ENCODE measurements at places on chromosomes 6 and 20.

DNA sequence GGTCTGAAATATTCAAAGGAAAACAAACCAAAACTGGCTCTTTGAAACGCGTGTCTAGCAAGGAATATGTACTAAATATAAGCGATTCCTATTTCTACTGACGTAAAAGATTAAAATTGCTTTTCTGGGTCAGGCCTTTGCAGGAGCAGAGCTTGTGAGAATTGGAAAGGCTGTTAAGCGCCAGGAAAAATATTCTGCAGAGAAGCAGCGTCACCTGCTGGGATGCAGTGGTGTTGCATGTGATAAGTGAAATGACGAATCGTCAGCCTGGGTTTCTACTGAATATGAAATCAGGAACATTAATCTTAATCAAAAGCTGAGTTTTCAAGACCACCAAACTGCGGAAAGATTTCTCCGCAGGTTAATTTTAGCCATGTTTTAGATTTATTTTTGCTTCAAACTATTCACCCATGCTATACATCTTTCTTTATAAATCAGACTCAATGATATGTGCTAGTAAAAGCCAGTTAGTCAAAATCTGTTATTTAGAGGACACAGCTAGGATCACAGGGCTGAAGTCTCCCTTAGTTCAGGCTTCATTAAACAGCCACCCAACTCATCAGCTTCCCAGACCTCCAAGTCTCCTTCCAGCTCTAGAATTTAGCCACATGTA, 67.4 kb downstream of the ALDH8A1 start:
- DNase-seq, result peak; percentile 9

GRCh38 chr6:52415917-52416628, 4.1 kb upstream of the EFHC1 start:
- DNase-seq, result no peak

DNA sequence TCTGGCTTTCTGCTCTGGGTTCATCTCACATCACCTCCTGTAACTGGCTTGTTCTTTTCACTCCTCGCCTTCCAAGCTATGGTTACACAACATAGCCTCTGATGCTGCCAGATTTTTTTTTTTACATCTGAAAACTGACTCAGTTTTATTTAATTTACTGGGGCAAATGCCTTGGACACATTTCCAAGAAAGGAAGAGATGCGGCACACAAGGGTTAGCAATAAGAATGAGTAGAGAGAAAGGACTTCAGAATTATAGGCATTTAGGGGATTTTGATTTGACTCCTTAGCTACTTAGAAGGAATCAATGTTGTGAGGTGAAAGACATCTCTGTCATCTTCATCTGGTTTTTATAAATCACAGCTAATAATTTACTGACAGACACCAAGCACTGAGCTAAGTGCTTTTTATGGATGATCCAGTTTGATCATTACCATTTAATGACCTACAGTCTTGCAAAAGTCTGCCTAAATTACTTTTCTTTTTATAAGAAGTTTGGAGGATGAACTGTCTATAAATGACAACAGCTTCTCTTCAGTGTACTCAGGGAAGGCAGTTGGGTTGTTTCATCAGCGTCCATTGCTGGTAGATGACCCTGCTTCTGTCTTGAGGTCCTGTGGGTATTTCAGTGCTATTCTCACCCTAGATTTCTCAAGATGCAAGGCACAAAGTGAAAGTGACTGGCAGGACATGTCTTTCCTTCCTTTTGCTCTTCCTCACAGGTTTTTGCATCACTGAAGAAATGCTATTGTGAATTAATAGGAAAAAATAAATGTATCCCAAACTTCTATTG, 31.1 kb downstream of the LAMA4 start:
- no peak for DNase-seq

DNA sequence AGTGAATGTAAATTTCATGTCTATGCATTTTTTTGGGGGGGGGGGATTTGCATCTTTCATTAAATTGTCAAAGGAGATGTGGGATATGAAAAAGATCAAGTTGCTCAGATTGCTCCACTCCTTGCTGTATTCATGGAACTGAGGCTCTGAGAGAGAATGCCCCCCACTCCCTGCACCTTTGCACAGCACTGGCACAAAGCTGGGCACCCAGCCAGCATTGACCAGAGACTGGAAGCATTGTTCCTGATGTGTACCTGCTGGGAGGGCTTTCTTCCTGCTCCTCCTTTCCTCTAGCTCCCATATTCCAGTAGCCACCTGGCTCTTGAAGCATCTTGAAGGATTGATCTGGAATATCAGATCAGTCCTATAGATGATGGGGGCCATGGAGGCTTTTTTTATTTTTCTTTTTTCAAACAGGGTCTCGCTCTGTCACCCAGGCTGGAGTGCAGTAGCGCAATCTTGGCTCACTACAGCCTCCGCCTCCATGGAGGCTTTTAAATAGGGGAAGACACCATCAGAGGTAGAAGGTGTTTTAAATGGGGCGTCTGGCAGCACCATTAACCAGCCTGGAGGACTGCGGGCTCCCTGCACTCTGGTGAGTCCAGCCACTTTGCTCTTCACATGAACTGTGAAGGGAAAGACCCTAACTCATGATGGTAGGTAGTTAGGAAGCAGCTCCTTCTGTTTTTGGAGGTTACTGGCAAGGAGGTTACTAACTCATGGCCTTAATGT, 10.9 kb downstream of the DUSP15 start:
- DNase-seq, result no peak

GRCh38 chr6:37038292-37039198, 33.1 kb downstream of the FGD2 start:
- DNase-seq, result no peak

- no peak for DNase-seq
These were observed 77.6 kb downstream of the RIN2 start for GRCh38 chr20:19835533-19836222.

- no peak for DNase-seq
These were observed 121.9 kb downstream of the CFAP61 start for GRCh38 chr20:20174089-20174835.

GRCh38 chr6:79894939-79895338, 52.4 kb downstream of the ELOVL4 start:
- DNase-seq, result no peak
